ENCODE measurements at places on chromosomes 11 and 22.

- peaks cover 11% of the 10 kb centered on the region for H3K36me3 ChIP-seq
- peaks cover 5% of the 10 kb centered on the region for H3K4me1 ChIP-seq
- DNase-seq: no peak
- peaks cover 17% of the 10 kb centered on the region for H3K27me3 ChIP-seq
Measured at GRCh38 chr22:23431337-23432072, 148.6 kb downstream of the IGLL1 start.

- DNase-seq: no peak
- H3K4me1 ChIP-seq: no peaks in the 10 kb centered on the region
- H3K4me3 ChIP-seq: no peak overlapping the region
- H3K27ac ChIP-seq: no peak overlapping the region
- no peaks in the 10 kb centered on the region for H3K36me3 ChIP-seq
Measured at GRCh38 chr11:43951231-43951630, 8.8 kb downstream of the C11orf96 start.

GRCh38 chr22:41780746-41781505, 19.6 kb upstream of the CCDC134 start:
- peak overlapping the region; percentile 76 for H3K4me3 ChIP-seq
- H3K27ac ChIP-seq: peak overlapping the region; percentile 99
- peak; percentile 98 for DNase-seq
- peaks cover 41% of the 10 kb centered on the region for H3K4me1 ChIP-seq
- H3K27me3 ChIP-seq: no peaks in the 10 kb centered on the region

- no peaks in the 10 kb centered on the region for H3K27me3 ChIP-seq
- H3K4me3 ChIP-seq: no peak overlapping the region
- no peak for DNase-seq
- H3K4me1 ChIP-seq: no peaks in the 10 kb centered on the region
Measured at GRCh38 chr11:2517386-2518064, 72.7 kb downstream of the KCNQ1 start.

DNA sequence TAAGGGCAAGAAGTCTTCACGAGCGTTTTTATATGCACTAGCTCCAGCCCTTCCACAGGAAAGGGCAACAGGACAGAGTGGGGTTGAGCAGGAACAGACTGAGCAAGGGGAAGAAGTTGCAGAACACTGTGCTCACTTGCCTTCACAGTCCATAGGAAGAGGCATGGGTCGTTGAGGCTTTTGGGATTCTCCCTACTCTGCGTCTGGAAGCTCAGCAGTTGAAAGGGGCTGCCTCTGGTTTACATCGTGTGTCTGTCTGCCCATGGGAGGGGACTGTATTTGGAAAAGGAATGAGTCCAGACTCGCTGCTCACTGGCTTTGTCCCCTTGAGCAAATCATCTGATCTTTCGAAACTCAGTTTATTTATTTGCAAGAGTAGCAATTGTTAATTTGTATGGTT, 1.1 kb upstream of the PDGFD start:
- no peak for DNase-seq
- no peak overlapping the region for H3K27ac ChIP-seq
- H3K4me3 ChIP-seq: no peak overlapping the region

DNA sequence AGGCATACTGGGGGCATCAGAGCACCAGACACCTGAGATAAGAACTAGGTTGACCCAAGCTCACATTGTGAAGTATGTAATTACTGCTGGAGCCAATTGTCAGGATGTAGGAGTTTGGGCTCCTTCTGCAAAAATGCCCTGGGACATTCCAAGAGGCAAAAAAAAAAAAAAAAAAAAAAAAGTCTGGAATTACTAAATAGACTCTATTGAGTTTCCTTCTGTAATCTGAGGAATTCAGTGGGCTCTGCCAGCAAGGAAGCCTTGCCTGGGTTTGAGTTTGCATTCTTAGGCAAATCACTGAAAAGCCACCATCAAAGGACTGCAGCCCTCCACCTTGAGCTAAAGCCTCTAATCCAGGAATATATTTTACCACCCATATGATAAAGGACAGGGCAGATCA, 8.0 kb upstream of the CAVIN3 start:
- no peak overlapping the region for H3K27ac ChIP-seq
- DNase-seq: no peak
- H3K4me1 ChIP-seq: no peaks in the 10 kb centered on the region
- H3K27me3 ChIP-seq: peaks cover 27% of the 10 kb centered on the region

All from activated CD8-positive, alpha-beta memory T cell treated with anti-CD3 and anti-CD28 coated beads, Interleukin-2, amount 10 ng/mL, durations not matched to agents 7 days and 5 days (primary cell).